ENCODE measurements at places on chromosomes 7 and 10. TPM values are rescaled to one million over a fixed set of nuclear protein-coding genes. Genes with fewer than 3 reads are reported as not detected.

Gene PTF1A
- not detected for total RNA-seq

Gene FZD8
- 86.9 TPM for total RNA-seq

Gene PDLIM1
- 113 TPM for total RNA-seq

GRCh38 chr10:86968271-86968993, at the start of gene ADIRF:
Gene ADIRF (plus strand): TSS chr10:86968482. CDS start chr10:86968545, 63 bp downstream.
- H3K27ac ChIP-seq = no peak within 1 kb of the TSS
- H3K27me3 ChIP-seq = no peaks in the 10 kb centered on the region
- no peak within 1 kb of the TSS for H3K4me3 ChIP-seq
- H3K36me3 ChIP-seq = no peaks in the 10 kb centered on the region
- peak; percentile 93 for DNase-seq

GRCh38 chr10:12969951-12970350, 31.6 kb downstream of the CCDC3 start:
- no peak overlapping the region for H3K4me3 ChIP-seq
- H3K27ac ChIP-seq = peak overlapping the region; percentile 65
- no peak for DNase-seq
- H3K4me1 ChIP-seq = peaks cover 39% of the 10 kb centered on the region
- H3K36me3 ChIP-seq = peaks cover 15% of the 10 kb centered on the region

DNA sequence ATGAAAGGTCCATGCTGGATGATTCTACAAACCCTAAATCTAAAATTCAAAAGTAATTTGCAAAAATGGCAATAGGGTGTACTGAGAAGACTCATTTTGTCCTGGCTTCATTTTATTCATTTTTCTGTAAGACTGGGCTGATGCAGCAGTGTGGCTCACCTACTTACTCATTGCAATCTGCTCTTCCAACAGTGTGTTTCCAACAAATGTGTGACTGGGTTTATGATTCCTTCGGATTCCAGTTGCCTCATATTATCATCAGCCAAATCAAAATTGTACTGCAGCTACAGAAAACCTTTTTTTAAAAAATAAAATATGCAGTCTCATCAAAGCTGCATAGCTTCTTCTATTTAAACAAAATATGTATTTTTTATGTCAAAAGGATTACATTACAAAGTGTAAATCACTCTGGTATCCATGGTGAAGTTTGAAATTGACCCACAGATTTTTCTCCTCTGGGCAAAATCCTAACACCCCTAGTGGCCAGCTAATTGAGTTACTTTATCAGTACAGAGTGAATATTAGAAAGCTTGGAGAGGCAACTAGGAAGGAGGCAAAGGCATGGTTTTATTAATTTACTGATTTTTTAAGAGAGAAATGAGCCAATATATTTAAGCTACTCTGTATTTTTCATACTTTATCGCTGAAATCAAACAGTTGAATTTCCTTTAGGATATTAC, 390.3 kb downstream of the MAGI2 start:
- H3K36me3 ChIP-seq = peaks cover 1% of the 10 kb centered on the region
- no peak overlapping the region for H3K4me3 ChIP-seq
- no peaks in the 10 kb centered on the region for H3K4me1 ChIP-seq

- H3K4me3 ChIP-seq = no peak overlapping the region
- H3K27me3 ChIP-seq = no peaks in the 10 kb centered on the region
- no peak overlapping the region for H3K27ac ChIP-seq
- peaks cover 26% of the 10 kb centered on the region for H3K36me3 ChIP-seq
- H3K4me1 ChIP-seq = peaks cover 22% of the 10 kb centered on the region
- DNase-seq = no peak
Observed at GRCh38 chr7:151117565-151117964, 31.3 kb downstream of the AGAP3 start.

GRCh38 chr7:26729150-26729775, 135.1 kb downstream of the SKAP2 start:
- DNase-seq = no peak
- no peaks in the 10 kb centered on the region for H3K4me1 ChIP-seq
- peaks cover 14% of the 10 kb centered on the region for H3K27me3 ChIP-seq
- no peak overlapping the region for H3K4me3 ChIP-seq
- H3K27ac ChIP-seq = no peak overlapping the region
- H3K36me3 ChIP-seq = peaks cover 3% of the 10 kb centered on the region

- no peak for DNase-seq
- peaks cover 11% of the 10 kb centered on the region for H3K4me1 ChIP-seq
- no peaks in the 10 kb centered on the region for H3K36me3 ChIP-seq
- no peaks in the 10 kb centered on the region for H3K27me3 ChIP-seq
- H3K27ac ChIP-seq = no peak overlapping the region
Observed at GRCh38 chr7:15123901-15124300, 221.3 kb upstream of the DGKB start.

Gene RGS10
- total RNA-seq = 19.0 TPM

Gene CLIP2
- total RNA-seq = 32.6 TPM

DNA sequence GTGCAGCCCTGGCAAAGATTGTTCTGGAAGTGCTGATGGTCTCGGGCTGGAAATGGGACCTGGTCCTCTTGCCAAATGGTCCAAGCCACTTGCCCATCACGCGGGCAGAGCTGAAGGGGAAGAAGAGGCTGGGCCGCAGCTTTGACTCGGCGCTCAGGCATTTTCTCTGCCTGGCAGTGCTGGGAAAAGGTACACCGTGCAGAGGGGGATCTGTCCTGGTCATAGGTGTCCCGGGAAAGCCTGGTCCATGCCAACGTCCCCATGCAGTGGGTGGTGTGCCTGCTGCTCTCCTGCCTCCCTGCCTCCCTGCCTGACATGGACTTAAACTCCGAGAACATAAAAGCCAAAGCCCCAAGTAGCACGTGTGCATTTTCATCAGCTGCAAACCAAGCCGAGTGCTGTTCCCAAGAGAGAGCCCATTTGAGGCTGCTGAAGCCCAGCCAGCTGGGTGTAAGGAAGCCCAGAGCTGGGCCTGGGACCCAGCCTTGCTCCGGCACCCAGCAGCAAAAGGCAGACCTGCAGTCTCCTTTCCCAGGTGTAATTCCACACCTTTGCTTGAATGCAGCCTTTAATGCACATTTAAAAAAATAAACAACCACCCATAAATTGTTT, 72.7 kb downstream of the TCERG1L start:
- DNase-seq = no peak
- H3K36me3 ChIP-seq = peaks cover 2% of the 10 kb centered on the region
- no peaks in the 10 kb centered on the region for H3K27me3 ChIP-seq
- no peak overlapping the region for H3K27ac ChIP-seq
- H3K4me1 ChIP-seq = no peaks in the 10 kb centered on the region
- no peak overlapping the region for H3K4me3 ChIP-seq

- H3K4me1 ChIP-seq = peaks cover 43% of the 10 kb centered on the region
- H3K4me3 ChIP-seq = no peak overlapping the region
- peak overlapping the region; percentile 89 for H3K27ac ChIP-seq
- no peak for DNase-seq
Observed at GRCh38 chr7:73705551-73705920, 13.9 kb downstream of the STX1A start.

DNA sequence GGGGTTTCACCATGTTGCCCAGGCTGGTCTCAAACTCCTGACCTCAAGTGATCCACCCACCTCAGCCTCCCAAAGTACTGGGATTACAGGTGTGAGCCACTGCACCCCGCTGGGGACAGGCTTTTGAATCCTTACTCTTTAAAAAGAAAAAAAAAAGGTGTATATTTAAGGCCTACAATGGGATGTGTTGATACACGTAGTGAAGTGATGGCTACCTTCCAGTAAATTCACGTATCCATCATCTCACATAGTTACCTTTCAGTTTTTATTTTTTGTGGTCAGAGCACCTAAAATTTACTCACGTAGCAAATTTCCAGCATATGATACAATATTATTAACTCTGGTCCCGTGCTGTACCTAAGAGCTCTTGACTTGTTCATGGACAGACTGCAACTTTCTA, 119.5 kb upstream of the INSYN2A start:
- DNase-seq = no peak
- no peaks in the 10 kb centered on the region for H3K36me3 ChIP-seq
- H3K4me1 ChIP-seq = peaks cover 12% of the 10 kb centered on the region
- H3K4me3 ChIP-seq = no peak overlapping the region
- no peak overlapping the region for H3K27ac ChIP-seq

DNA sequence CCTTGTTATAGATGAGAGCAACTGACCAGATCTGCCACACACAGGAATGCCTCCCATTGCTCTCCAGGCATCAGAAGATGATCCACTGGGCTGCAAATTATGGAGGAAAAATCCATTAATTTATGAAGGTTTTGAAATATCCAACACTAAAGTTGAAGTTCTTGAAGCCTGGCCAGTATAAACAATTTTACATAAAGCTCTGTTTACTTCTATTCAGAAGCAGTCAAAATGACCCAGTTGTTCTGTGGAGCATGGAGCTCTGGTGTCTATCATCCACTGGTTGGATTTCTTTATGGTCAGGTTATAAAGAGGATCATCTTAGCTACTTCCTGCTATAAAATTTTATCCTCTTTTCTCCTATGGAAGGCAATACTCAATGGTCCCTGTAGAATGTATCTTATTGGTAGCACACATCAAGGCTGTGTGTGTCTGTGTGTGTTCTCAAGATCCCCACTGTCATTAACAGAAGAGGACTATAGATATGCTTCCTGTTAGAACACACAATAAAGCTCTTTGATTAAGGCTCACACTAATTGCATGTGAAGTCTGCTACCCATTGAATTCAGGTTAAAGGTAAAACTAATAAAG, 747.4 kb downstream of the SUGCT start:
- H3K4me1 ChIP-seq = peaks cover 40% of the 10 kb centered on the region
- no peaks in the 10 kb centered on the region for H3K36me3 ChIP-seq
- H3K4me3 ChIP-seq = no peak overlapping the region
- H3K27me3 ChIP-seq = no peaks in the 10 kb centered on the region
- DNase-seq = no peak
- no peak overlapping the region for H3K27ac ChIP-seq

GRCh38 chr7:90655566-90655965, 59.4 kb downstream of the CDK14 start:
- H3K36me3 ChIP-seq = no peaks in the 10 kb centered on the region
- no peak for DNase-seq

GRCh38 chr7:3897430-3898372, 596.6 kb downstream of the SDK1 start:
- no peaks in the 10 kb centered on the region for H3K4me1 ChIP-seq
- no peak for DNase-seq
- no peak overlapping the region for H3K4me3 ChIP-seq
- H3K27me3 ChIP-seq = no peaks in the 10 kb centered on the region

Gene TLX1
- not detected for total RNA-seq
